ENCODE measurements at places on chromosomes 6 and 20.

- DNase-seq, result no peak
These were observed 904 bp downstream of the B3GALT4 start for GRCh38 chr6:33277663-33278391.

- no peak for DNase-seq
These were observed 4.3 kb downstream of the UBE2V1 start for GRCh38 chr20:50108556-50109235.

GRCh38 chr6:10413262-10413849, 1.5 kb downstream of the TFAP2A start:
- DNase-seq, result no peak

- DNase-seq, result no peak
These were observed 99.6 kb upstream of the DST start for GRCh38 chr6:56742122-56742791.

GRCh38 chr6:34384321-34385153, 7.9 kb downstream of the NUDT3 start:
- no peak for DNase-seq

GRCh38 chr6:47519279-47519678, 41.7 kb downstream of the CD2AP start:
- DNase-seq, result no peak

DNA sequence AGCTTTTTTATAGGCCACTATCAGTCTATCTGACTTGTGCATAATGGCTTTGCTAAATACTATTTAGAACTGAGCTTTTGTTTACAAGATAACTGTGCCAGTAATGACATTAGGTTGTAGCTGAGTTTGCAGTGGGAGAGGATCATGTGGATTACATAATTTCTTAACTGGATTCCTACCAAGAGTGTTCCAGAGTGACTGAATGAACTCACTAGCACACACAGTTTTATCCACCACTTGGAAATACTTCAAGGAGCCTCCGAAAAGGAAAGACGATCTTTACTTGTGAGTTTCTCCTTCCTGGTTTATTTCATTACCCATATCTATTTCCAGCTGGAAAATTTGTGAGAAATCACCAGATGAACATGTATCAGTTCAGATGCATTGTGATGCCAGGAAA, 10.9 kb upstream of the SYNE1 start:
- no peak for DNase-seq

DNA sequence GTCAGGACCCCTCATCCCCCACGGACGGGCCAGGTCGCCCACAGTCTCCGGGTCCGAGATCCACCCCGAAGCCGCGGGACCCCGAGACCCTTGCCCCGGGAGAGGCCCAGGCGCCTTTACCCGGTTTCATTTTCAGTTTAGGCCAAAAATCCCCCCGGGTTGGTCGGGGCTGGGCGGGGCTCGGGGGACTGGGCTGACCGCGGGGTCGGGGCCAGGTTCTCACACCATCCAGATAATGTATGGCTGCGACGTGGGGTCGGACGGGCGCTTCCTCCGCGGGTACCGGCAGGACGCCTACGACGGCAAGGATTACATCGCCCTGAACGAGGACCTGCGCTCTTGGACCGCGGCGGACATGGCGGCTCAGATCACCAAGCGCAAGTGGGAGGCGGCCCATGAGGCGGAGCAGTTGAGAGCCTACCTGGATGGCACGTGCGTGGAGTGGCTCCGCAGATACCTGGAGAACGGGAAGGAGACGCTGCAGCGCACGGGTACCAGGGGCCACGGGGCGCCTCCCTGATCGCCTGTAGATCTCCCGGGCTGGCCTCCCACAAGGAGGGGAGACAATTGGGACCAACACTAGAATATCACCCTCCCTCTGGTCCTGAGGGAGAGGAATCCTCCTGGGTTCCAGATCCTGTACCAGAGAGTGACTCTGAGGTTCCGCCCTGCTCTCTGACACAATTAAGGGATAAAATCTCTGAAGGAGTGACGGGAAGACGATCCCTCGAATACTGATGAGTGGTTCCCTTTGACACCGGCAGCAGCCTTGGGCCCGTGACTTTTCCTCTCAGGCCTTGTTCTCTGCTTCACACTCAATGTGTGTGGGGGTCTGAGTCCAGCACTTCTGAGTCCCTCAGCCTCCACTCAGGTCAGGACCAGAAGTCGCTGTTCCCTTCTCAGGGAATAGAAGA, 978 bp downstream of the HLA-A start:
- DNase-seq, result no peak

Measured in NCI-H1436 (cell line).